ENCODE measurements at places on chromosomes 1 and 21.

- peak; percentile 79 for DNase-seq
These were observed 122.3 kb downstream of the GALNT2 start for GRCh38 chr1:230189341-230189740.

GRCh38 chr1:169943963-169944526 lies 50.3 kb upstream of the SCYL3 start:
- DNase-seq: no peak

DNA sequence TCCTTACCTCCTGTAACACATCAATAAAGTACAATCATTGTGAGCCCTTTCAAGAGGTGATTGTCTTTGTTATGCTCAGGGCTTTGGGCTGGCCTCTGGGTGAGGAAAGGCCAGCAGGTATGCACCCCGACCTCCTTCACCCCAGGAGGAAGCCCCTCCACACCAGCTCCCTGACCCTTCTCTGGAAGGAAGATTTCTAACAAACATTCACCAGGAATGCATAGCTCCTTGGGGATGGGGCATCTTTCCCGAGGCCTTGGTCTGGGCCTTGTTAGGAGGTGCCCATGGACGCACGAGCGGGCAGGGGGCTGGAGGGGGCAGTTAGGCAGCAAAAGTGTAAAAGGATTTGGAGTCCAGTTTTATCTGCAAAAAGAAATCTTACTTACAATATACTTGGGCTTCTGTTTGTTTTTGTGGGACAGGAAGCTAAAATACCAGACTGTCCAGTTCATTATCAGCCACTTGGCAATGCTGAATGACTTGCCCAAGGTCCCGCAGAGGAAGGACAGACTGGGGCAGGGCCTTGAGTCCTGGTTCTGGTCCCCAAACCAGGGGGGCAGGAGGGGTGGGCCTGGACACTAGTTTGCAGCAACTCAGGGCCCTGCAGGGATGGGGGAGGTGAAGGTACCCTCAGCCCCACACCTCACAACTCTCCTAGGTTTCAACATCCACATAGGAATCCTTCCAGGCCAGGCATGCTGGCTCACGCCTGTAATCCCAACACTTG lies 10.1 kb downstream of the ZC3H12A start:
- DNase-seq: no peak

GRCh38 chr21:42461881-42462877 lies 33.8 kb downstream of the RSPH1 start:
- peak; percentile 71 for DNase-seq

GRCh38 chr1:26289158-26290059 lies 9.5 kb downstream of the SH3BGRL3 start:
- no peak for DNase-seq

DNA sequence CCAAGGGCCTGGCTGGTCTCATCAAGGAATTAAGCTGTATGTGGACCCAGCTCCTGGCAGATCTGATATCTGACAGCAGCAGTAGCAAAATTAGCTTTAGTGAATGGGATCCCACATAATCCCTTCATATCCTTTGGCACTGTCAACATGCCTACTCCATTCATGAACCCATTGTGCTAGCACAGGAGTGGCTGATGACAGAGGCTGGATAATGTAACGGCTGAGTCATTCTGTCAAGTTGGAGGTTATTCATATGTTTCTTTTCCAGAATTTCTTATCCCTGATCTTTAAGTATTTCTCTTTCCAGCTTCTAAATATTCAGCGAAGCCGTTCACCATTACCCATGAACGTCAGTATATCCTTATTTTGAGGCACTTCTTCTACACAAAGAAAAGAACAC lies 84.3 kb downstream of the EXTL2 start:
- no peak for DNase-seq

DNA sequence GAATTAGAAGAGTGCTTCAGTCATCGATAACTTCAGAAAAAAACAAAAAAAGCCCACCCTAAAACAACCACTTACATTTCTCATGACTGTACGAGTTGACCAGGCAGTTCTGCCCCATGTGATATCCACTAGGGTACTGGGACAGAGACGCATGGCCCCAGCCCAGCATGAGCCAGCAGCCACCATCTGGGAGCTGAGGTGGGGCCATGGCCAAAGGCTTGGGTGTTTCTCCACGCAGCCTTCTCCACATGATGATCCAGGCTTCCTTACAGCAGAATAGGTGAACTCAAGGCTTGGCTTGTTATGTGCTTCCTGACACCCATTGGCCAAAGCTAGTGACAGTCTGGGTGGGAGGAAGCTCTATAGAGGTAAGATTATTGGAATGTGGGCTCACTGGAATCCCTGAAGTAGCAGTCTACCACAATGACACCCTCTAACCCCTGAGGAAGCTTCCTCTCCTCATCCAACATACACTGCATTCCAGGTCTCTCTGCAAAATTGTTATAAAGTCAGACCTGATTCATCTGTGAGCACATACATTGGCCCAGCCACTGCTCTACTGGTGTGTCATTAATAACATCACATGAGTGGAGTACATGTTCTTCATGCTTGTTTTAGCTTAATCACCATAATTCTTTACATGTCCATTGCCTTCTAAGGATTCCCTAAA lies 66.3 kb upstream of the NTPCR start:
- DNase-seq: no peak

DNA sequence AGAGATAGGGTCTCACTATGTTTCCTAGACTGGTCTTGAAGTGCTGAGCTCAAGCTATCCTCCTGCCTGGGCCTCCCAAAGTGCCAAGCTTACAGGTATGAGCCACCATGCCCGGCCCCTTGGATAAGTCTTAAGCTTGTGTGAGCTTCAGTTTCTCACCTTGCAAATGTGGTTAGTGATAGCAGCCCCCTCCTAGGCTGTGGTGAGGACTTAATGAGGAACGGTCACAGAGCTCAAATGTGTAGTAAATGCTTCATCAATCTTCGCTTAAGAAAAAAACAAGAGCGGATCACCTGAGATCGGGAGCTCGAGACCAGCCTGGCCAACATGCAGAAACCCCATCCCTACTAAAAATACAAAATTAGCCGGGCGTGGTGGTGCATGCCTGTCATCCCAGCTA lies 3.0 kb downstream of the CNR2 start:
- DNase-seq: no peak

GRCh38 chr1:113036639-113037321 lies 36.2 kb upstream of the LRIG2 start:
- DNase-seq: no peak

GRCh38 chr1:177249231-177249630 lies 78.5 kb downstream of the BRINP2 start:
- DNase-seq: no peak

- DNase-seq: peak; percentile 77
These were observed 17.1 kb upstream of the TMEM9 start for GRCh38 chr1:201171063-201172036.

GRCh38 chr1:232367293-232367692 lies 262.6 kb downstream of the SIPA1L2 start:
- DNase-seq: peak; percentile 59

DNA sequence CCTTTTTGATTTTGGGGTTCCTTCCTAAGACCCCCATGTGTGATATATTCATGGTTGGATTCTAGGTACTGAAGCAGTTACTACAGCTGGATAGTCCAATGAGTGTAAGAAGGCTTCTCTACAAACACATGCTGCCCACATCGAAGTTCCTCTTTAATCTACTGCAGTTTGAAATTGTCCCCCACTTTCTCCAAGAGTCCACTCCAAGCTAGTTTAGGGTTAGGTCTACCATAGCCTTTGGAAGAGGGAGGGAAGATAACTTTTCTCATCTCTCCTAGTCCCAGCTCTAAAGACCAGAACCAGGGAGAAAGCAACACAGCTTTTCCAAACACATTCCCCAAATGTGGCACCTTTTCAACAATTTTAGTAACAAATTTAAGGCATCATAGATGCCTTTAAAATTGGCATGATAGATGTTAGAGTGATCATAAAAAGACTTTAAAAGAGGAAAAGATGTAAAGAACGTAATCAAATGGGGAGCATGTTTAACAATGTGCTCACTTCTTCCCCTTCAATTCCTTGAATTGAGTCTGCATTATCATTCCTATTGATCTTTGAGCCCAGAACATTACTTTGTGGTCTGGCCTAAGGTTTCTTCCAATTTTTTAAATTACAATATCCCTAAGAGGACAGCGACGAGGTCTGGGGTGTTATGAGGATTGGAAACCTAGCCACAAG lies 1.0 kb upstream of the EXO1 start:
- DNase-seq: no peak

GRCh38 chr1:180623579-180624347 lies 8.1 kb upstream of the XPR1 start:
- no peak for DNase-seq

GRCh38 chr1:192386051-192386650 lies 69.4 kb downstream of the RGS21 start:
- DNase-seq: no peak

- no peak for DNase-seq
These were observed 100.9 kb downstream of the ARHGEF10L start for GRCh38 chr1:17640393-17640792.

DNA sequence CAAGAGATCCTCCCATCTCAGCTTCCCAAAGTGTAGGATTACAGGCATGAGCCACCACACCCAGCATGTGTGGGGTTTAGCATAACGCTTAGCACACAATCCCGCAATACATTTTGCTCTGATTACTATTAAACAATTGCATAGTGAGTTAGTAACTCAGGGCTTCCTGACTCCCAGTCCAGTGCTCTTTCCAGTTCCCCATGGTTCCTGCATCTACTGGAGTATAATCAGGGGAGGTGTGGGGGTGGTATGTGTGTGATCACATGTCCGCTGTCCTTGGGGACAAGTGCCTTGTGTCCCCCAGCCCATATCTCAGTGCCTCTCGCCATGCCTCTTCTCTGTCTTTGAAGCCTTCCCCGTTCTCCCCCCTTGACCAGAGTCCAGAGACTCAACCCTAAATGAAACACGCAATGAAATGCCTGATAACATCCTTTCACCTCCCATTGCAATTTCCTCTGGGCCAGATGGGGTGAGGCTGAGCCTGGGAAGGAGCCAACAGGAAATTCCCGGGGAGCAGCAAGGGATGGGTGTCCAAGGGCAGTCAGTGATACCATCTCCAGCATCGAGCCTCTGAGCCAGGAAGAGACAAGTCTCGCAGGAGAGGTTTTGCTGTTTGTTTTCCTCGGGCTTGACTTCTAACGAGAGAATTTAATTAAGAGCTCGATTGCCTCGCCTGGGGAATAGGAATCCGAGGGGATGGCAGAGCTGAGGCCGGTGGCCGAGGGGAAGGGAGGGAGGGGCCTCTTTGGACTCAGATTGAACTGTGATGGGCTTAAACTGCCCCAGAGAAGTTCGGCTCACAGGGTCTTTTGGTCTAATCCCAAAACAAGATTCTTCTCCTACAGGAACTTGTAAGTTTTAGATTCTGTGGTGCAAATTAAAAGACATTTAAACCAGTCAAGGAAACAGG lies 7.7 kb upstream of the HTR1D start:
- DNase-seq: no peak

DNA sequence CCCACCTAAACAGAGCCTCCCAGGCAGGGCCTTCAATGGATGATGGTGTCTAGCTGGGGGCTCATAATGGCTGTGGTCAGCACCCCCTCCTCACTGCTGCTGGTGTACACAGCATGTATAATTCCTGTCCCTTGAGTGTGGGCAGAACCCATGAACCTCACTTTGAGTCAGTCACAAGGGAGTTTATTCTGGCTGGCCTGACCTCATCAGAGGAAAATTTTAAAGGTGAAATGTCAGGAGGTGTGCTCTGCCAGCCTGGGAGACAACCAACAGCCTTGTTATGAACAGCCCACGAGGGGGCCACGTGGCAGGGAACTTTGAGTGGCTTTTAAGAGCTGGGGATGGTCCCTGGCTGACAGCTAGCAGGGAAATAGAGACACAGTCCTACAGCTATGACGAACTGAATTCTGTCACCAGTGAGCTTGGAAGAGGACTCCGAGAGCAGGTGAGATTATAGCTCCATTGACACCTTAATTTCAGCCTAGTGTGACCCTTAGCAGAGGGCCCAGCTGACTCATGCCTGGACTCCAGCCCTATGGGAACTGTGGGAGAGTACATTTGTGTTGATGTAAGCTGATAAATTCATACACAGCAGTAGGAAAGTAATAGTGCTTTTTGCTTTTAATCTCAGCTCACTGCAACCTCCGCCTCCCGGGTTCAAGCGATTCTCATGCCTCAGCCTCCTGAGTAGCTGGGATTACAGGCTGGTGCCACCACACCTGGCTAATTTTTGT lies 73.5 kb upstream of the RUNX3 start:
- no peak for DNase-seq

- DNase-seq: no peak
These were observed 23.8 kb downstream of the KCNA2 start for GRCh38 chr1:110582378-110582777.

- DNase-seq: no peak
These were observed 27.5 kb upstream of the VPS26C start for GRCh38 chr21:37294679-37295078.

- DNase-seq: no peak
These were observed 3.6 kb downstream of the PEA15 start for GRCh38 chr1:160208557-160209320.

- DNase-seq: no peak
These were observed 833.4 kb upstream of the ADGRL4 start for GRCh38 chr1:79839882-79840281.

- no peak for DNase-seq
These were observed 74.6 kb downstream of the OBSCN start for GRCh38 chr1:228282329-228283042.

GRCh38 chr1:204093781-204094180 lies 20.9 kb downstream of the SOX13 start:
- no peak for DNase-seq

- DNase-seq: no peak
These were observed 95.5 kb upstream of the B3GALT2 start for GRCh38 chr1:193281894-193282293.
